ENCODE measurements at places on chromosomes 5 and 9. TPM values are rescaled to one million over a fixed set of nuclear protein-coding genes. Genes with fewer than 3 reads are reported as not detected.
A peak's percentile ranks its signal among the peaks of the same experiment; 100 is the strongest.

MLANA gene
- 12.1 TPM for total RNA-seq

THOC3 gene
- total RNA-seq: 77.0 TPM

SPATA31A3 gene
- total RNA-seq: not detected

- no peak for DNase-seq
- H3K4me3 ChIP-seq: peak overlapping the region; percentile 99
- peak overlapping the region; percentile 97 for H3K27ac ChIP-seq
- H3K4me1 ChIP-seq: peaks cover 29% of the 10 kb centered on the region
- H3K36me3 ChIP-seq: peaks cover 24% of the 10 kb centered on the region
These were observed 1.7 kb downstream of the CANX start for GRCh38 chr5:179700401-179700918.

DNA sequence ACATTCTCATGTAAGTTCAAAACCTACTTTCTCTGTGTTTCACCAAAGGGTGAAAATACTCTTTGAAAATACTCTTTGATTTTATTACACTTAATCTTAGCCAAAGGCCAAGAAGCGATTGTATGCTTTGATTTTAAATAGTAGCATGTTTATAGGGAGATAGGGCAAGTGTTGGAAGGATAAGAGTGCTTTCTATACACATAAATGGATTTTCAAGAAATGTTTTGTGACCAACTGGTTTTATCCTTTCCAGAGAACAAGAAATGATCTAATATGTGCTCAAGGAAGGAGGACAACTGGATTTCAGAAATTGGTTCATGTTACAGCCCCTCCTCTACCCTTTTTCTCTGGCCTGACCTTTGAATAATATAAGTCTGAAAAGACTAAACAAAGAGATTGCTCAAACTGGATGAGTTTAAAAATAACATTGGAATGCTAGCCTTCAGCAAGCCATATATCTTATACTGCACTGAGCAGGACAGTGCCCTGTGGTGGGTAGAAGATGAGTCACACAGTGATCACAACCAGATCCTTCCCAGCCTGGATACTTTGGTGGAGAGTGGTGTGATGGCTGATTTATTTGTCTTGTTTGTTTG lies 13.1 kb downstream of the PALM2AKAP2 start:
- no peaks in the 10 kb centered on the region for H3K36me3 ChIP-seq
- no peak for DNase-seq
- no peak overlapping the region for H3K4me3 ChIP-seq
- no peaks in the 10 kb centered on the region for H3K27me3 ChIP-seq
- peak overlapping the region; percentile 28 for H3K27ac ChIP-seq
- peaks cover 40% of the 10 kb centered on the region for H3K4me1 ChIP-seq

- peaks cover 24% of the 10 kb centered on the region for H3K4me1 ChIP-seq
- DNase-seq: no peak
- H3K4me3 ChIP-seq: peak overlapping the region; percentile 71
- no peaks in the 10 kb centered on the region for H3K36me3 ChIP-seq
- peak overlapping the region; percentile 85 for H3K27ac ChIP-seq
These were observed 130.6 kb downstream of the KCNIP1 start for GRCh38 chr5:170634256-170634990.
